ENCODE measurements at places on chromosomes 1 and 21.
A peak's percentile ranks its signal among the peaks of the same experiment; 100 is the strongest.

DNA sequence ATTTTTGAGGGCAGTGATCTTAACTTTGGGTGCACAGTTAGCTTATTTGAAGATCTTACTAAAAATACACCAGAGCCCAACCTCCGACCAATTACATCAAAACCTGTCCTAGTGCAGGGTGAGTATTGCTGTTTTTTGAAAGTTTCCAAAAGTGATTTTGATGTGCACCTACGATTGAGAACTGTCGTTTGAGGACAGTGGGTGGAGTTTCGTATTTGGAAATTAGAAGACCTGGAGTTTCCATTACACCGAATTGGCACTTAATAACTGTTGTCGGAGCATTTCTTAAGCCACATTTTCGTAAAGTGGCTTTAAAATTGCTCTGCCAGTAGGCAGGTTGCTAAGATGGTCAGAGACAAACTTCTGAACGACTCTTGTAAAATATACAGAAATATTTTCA is 1.1 kb downstream of the SOD1 start:
- DNase-seq = no peak

DNA sequence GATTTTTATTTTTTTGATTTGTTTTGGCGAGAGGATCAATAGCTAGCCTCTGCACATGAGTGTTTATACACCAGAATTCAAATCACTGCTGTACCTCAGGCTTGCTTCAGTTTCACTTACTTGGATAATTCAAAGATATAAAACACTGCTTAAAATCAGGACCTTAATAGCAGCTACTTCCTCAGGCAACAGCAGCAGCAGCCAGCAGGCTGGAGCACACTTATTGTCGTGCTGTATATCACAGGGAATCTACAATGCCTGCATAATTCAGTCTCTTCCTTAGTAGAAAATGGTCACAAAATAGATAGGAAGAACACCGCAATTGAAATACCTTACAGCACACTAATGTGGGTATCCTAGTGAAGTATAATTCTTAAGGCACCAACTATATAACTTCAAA is 497.3 kb downstream of the NEGR1 start:
- DNase-seq = no peak

DNA sequence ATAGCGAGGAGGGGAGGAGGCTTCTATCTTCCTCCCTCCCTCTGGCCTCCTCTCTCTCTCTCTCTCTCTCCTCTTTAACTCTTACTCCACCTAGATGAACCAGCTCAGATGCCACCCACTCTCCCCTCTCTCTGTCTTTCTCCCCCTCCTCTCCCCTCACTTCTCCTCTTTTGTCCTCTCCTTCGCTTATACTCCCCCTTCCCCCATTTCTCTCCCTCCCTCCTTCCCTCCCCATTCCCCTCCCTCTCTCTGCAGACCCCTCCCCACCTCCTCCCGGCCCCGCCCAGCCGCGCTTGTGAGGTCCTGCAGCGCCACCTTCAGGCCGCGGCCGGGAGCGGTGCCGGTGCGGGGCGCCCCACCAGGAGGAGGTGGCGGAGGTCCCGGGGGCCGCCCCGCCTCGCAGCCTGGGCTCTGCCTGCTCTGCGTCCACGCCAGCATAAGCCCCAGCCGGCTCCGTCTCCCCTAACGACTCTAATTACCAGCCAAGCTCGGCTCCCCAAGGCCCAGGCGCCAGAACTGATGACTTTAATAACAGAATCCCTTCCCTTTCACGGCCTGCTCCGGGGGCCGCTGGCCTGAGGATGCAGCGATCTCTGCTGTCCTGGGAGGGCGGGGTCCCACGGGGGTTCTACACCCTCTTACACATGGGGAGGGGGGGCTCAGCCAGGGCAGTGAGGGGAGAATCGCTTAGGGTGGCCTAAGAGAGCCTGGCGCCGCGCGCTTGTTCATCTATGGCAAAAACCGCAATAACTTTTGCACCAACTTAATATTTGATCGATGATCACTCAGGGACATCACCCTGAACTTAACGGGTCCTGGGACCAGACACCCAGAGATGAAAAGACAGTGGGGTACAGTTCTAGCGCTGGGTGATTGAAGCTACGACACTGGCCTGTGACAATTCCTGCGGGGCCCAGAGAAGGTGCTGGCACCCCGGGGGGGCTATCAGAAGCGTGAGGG is 637.3 kb downstream of the MATN1 start:
- DNase-seq = peak; percentile 21

GRCh38 chr1:68673771-68674170 is 176.9 kb upstream of the DEPDC1 start:
- no peak for DNase-seq

GRCh38 chr21:35641271-35642016 is 418.9 kb downstream of the SETD4 start:
- DNase-seq = no peak

GRCh38 chr1:7459914-7460313 is 311.2 kb upstream of the VAMP3 start:
- no peak for DNase-seq

- DNase-seq = peak; percentile 29
Measured at GRCh38 chr1:76239470-76239918, 164.9 kb downstream of the ST6GALNAC3 start.

DNA sequence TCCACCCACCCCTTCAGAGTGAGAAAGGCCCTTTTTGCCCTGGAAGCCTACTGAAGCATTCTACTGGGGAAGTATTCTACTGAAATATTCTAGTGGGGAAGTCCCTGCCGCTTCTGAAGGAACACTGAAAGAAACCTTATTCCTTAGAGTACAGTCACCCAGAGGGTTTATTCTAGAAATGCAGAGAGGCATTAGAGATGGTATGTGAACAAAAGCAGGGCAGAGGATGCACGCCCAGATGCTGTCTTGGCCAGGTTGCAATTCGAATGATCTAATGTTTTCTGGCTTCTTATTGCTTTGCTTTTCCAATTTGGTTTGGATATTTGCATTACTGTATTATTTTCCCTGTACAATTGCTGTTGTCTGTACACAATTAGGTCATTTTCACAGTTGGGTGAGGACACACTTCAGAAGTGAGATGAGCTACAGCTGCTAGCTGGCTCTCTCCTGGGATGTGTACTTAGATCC is 37.1 kb downstream of the CCN1 start:
- no peak for DNase-seq

GRCh38 chr1:18542351-18542750 is 61.6 kb downstream of the KLHDC7A start:
- DNase-seq = no peak

- no peak for DNase-seq
Measured at GRCh38 chr1:178122283-178122682, 28.4 kb downstream of the RASAL2 start.

- no peak for DNase-seq
Measured at GRCh38 chr21:35586305-35586704, 474.0 kb downstream of the SETD4 start.

DNA sequence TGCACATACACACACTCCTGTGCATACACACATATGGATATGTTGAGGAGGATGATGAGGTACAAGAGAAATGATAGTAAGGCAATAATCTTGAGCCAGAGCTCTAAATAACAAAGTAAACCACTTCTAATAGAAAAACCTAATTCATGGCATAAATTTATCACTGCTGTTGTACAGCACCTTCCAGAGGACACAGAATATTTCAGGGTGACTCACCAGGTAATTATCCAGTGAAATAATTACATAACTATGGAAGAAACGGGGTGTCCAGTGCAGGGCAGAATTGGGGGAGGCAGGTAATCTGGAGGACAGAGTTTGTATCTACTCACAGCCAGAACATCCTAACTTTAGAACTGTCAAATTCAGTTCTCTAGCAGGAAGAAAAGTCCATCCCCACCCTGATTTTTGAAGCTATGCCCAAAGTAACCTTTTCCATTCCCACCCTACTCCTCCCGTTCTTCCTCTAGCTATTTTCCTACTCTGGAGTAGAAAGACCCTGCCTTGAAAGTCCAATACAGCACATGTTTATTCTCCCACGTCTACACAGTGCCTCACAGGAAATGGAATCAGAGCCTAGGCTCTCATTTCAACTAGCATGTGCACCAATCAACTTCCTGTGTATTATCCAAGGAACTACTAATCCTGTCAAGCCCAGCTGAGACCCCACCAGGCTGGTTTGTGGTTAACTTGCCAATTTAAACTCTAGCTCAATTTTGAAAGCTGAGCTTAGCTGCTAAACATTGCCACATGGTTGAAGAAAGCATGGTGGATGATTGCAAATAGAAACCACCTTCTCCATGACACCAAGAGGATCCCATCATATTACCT is 96.6 kb downstream of the PTPN14 start:
- DNase-seq = no peak

Measured in NCI-H526 treated with DMSO at 0.1 percent for 48 hours (cell line).